ENCODE measurements at places on chromosomes 4 and X.
A peak's percentile ranks its signal among the peaks of the same experiment; 100 is the strongest.

DNA sequence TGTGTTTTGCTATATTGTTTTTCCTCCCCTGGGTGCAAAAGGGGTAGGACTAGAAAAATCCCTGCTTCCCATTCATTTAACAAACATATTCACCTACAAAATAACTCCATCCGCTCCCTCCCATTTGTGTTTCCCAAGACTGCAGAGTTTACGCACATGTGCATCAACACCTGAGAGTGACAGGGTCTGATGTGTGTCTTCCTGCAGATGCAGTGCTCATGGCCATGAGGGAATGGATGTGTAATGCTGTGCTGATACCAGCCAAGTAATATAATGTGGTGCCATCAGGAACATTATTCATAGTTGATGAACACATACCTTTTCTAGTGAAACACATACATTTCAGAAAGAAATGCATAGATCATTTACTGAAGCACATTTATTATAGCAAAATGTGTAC is 83.2 kb downstream of the CXXC4 start:
- no peak for DNase-seq

DNA sequence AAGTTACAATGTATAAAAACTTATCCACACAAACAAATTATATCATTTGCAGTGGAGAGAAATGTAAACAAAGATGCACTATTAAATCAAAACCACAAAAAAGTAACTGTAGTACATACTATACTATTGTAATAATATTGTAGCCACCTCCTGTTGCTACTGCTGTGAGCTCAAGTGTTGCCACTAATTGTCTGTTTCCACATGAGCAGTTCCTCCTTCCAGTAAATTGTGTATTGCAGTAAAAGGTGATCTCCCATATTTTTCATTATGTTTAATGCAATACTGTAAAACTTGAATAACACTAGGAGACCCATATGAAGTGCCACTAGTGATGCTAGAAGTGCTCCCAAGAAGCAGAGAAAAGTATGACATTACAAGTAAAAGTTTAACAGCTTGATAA is 11.7 kb downstream of the LIN54 start:
- no peak for DNase-seq

- DNase-seq = no peak
Measured at GRCh38 chrX:110281377-110281776, 36.5 kb downstream of the AMMECR1 start.

DNA sequence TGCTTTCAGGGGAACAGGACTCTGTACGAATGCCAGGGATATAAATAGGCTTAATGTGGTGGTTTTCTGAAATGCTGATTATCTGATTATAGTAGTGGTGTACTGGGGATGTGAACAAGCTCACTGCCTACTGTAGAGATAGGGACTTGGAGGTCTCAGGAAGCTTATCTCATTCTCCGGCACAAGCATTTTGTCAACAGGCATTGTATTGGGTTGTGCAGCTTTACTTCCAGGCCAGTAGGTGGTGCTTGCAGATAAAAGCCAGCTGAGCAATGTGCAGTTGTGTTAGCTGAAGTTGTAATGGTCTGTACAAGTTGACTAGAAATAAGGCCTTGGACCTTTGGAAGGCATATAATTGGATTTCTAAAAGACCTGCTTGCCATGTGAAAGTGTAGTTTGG is 49.5 kb upstream of the TMLHE start:
- DNase-seq = peak; percentile 1

GRCh38 chr4:93828332-93828994 is at the start of gene ATOH1:
Gene ATOH1, plus strand, starts transcription at chr4:93828753. Its CDS starts 174 bp downstream, at chr4:93828927.
- no peak for DNase-seq

DNA sequence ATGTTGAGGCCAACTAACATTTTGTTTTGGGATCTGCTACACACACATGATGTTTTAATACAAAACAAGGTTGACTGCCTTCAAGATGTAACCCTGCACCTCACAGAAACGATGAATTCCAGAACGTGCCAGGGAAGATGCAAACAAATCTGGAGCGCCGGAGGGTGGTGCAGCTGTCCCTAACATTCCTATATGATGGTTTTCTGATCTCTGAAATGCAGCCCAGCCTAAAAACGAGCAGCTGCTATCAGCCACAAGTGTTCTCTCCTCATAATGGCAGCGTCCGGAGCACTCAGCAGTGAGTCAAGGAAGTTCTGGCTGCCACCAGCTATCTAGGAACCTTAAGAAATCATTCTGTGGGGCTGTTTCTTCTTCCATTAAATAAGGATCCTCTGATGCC is 333.4 kb downstream of the NR3C2 start:
- no peak for DNase-seq

DNA sequence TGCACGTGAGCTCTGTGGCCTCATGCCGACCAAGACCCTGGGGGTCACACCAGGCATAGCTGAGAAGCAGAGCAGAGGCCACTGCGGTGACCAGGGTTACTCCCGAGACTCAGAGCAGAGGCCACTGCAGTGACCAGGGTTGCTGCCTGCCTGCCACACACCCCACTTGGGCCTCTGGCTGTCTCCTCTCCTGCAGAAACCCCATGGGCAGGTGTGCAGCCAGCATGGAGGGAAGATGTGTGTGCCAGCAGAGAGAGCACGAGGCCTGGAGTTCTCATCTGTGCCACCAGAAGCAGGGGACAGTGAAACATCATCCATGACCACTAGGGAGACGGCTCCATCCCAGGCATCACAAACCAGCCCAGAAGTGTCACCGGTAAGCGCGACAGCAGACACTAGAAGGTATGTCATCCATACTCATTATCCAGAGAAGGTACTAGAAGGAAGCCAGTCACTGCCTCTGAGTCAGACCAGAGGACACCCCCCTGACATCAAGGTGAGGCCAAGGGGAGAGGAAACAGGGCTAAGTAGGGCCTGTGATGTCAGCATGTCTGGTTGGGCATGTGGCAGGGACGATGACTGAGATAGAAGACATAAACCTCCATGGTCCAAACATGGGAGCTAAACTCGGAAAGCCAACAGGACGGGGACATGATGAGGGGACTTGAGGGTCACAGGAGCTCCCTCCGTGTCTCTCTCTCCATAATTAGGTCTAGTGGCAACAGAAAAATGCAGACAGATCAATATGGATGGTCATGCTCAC is 24.2 kb upstream of the SPON2 start:
- no peak for DNase-seq

GRCh38 chr4:166896254-166896653 is 338.0 kb downstream of the SPOCK3 start:
- DNase-seq = no peak

DNA sequence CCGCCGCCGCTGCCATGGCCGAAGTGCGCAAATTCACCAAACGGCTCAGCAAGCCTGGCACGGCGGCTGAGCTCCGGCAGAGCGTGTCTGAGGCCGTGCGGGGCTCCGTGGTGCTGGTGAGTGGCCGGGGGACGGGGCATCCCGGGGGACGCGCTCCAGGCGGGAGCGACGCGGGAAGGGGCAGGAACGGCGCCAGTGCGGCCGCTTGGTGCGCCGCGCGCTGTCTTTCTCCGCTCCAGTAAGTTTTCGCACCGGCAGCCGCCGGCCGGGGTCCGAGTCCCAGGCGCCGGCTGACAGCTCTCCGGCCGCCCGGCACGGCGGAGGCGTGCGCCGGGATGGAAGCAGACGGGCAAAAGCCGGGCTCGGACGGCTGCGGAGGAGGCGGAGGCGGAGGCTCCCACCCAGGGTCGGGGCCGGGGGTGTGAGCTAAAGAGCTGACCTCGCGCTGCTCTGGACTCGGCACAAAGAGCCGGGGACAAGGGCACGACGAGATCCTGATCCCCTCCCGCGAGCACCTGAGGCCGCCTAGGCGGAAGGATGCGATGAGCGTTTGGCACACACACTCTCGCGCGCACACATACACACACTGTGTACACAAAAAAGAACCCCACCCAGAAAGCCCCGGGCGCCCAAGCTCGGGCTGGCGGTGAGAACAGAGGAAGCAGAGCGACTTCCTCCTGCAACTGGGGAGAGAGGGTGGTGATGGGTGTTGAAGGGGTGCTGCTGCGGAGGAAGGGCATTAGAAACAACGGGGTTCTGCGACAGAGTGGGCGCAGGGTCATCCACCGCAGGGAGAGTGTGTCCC is 545 bp downstream of the DOCK11 start:
- no peak for DNase-seq

DNA sequence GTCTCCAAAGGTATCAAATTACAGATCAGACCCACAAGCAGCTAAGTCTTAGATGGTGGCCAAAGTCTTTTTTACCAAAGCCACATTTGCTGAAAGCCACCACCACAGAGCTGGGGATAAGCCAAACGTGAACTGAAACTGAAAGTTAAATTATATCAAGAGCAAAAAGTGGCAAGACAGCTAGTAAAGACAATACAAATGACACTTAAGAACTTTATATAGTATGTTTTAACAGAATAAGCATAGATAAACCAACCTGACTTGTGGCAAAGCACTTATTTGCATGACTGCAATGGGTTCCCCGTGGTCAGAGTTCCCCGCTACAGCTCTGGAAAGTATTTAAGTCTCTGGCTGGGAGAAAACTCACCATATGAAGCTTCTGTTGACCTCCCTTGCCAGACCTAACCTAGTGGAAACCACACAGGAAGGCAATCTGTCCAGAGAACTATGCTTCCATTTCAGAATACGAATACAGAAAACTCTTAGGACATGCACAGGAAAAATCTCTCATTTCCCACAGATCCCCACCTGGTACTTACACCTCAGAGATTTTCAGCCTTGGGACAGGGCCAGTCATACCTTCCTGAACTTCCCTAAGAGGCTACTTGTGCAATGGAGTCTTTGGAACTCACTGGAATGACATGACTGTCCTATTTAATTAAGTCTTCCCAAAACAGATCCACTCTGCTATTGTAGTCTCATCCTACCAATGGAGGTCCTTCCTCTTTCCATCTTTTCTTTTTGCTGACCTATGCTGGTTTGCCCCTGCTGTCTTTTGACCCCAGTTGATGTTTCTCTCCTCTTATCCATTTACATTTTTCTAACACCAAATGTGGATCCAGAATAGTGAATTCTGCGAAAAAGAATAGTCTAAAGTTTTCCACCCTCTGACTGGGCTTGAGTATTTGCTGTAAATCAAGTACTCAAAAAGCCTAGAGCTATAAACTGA is 225.1 kb downstream of the NR3C2 start:
- no peak for DNase-seq

- peak; percentile 99 for DNase-seq
Measured at GRCh38 chr4:88107406-88108107, 50.9 kb downstream of the ABCG2 start.

DNA sequence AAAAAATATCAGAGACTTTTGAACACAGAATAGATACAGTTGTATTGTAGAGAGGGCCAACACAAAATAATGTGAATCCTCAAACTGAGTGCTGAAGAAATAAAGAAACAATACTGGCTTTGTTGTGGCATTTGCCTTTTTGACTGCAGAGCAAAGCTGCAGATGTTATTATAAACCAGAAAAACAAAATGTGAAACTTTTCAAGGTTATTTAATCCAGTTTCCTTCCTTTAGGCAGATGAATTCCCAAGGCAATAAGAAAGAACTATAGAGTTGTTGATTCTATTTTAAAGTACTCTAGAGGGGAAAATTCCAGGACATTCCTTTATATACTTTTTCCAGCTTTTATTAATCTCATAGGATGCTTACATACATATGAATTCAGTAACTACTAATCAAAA is 186.8 kb downstream of the NDST4 start:
- no peak for DNase-seq

DNA sequence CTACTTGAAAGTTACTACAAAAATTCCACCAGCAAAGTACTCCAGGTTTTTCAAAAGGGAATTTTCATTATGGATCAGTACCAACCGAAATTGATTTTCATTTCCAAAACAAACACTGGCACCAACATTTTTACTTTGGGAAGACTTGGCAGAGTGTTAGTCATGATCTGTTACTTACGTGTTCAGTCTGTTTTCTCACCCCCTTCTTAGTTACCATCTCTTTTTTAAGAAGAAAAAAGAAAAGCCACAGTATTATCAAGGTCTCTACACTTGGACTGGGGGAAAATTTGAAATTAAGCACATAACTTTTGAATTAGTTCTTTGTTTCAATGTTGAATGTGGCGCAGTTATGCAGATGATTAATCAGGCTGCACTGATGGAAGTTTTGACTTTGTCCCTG is 27.5 kb downstream of the RBBP7 start:
- DNase-seq = no peak

- DNase-seq = no peak
Measured at GRCh38 chr4:40812856-40813255, 63.1 kb downstream of the NSUN7 start.

- no peak for DNase-seq
Measured at GRCh38 chrX:24590111-24590510, 57.0 kb downstream of the PCYT1B start.

GRCh38 chrX:71533851-71534561 is 1.1 kb downstream of the OGT start:
- DNase-seq = peak; percentile 7

DNA sequence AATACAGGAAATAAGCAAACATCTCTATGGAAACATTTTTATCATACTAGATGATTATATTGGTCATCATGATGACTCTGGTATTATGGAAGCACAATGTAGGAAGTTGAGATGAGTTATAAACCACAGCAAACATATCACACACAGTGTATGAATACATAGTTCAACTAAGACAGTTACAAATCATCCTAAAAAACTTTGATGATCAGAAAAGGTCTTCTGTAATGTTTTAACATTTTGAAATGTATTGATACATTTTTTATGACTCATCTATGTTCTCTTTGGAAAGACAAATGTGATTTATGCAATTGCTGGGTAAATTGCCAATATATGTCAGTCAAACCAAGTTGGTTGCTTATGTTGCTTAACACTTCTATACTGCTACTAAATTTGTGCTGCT is 4.8 kb downstream of the CXCL3 start:
- no peak for DNase-seq

GRCh38 chr4:185524888-185525863 is 10.1 kb downstream of the PDLIM3 start:
- DNase-seq = no peak

DNA sequence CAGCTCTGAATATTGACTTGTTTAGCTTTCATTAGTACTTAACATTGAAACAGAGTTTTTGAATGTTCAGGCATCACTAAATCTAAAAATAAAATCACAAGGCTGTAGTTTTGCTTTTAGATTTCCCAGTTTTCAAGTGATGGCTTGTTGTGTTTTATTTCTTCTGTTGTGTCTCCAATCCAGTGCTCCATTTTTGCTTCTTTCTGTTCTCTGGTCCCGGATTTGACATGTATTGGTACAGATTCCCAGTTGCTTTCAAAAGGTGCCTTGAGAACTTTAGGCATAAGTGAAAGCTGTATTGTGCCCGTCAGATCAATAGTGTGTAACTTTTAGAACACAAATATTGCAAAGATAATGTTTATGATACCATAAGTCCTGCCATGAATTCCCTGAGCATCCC is 53.2 kb downstream of the ARHGAP10 start:
- no peak for DNase-seq

DNA sequence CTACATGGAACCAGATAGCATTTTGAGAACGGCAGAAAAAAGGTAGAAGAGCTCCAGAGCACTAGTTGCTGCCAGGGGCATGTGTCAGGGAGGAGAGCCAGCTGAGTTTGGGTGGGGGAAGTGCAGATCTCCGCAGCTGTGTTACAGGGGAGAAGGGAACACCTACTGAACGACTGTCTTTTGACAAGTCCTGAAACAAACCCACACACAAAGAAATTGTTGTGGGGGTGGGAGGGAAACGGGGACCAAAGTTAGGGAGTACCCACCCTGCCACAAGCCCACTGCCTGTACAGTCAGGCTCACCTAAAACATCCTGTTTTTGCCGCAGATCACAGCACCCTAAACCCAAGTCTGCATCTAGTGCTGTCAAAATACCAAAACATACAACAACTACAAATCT is 55.5 kb downstream of the LEF1 start:
- no peak for DNase-seq

- no peak for DNase-seq
Measured at GRCh38 chrX:22527302-22527701, 254.6 kb downstream of the CBLL2 start.

- DNase-seq = no peak
Measured at GRCh38 chr4:172997217-172997609, 171.4 kb upstream of the GALNT7 start.

- DNase-seq = no peak
Measured at GRCh38 chr4:123743848-123744247, 347.3 kb downstream of the SPRY1 start.

Measured in HepG2 (cell line).